Right ventricle myocardium inferior (tissue), 1 donor: ENCODE measurements at places on chromosomes 5 and 9. TPM values are rescaled to one million over a fixed set of nuclear protein-coding genes. Genes with fewer than 3 reads are reported as not detected.

Gene CA9
- total RNA-seq = 0.30 TPM

Gene NUTM2F
- not detected for total RNA-seq

Gene OTP
- total RNA-seq = not detected

Gene CCDC192
- total RNA-seq = not detected

DNA sequence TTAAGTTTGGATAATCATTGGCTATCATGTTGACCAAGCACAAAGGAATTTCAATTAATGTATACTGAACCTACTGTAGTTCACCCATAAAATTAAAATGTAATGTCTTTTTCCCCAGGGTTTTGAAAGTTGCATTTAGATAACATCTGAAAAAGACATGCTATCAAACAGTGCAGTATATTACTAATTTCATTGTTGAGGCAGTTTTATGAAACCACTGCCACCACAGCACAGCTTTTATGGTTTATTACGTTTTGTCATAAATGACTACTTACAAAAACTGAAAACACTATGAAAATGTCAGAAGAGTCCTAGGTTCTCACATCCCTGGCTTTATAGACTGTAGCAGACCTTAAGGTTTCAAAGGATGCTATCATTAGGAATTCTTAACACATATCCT, 32.0 kb upstream of the HAPLN1 start:
- DNase-seq = no peak

GRCh38 chr5:149153751-149154610, 12.7 kb downstream of the ABLIM3 start:
- DNase-seq = peak; percentile 78

DNA sequence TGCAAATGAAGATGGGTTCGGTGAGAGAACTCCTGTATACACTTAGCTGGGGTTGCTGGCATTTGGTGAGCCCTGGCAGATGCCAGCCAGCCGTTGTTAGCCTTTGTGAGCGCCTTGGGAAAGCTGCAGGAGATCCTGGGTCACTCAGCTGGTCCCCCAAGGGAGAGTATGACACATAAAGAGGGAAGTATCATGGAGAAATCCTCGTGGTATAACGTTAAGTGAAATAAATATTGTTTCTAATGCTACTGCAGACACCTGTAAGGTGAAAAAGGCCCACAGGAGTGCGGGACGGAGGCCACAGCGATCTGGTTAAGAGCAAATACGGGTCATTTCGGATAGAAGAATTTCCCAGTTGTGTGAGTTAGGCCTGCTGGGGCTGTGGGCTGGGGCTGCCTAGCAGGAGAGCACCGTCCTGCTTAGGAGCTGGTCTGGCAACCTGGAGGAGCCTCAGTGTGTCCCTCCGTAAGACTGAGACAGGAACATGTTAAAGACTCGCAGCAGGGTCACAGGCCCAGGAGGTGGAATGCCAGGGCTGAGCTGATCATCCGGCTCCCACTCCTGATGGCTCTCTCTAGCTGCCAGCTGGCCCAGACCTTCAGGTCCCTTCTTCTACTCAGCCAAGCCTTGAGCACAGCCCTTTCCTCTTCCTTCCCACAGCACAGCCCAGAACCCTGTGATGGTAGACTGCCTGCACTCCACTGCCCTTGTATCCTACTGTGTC, 4.9 kb downstream of the NKX2-5 start:
- DNase-seq = no peak

- peak; percentile 91 for DNase-seq
Observed at GRCh38 chr5:172958331-172959046, 735 bp upstream of the RPL26L1 start.

GRCh38 chr5:103293719-103294118, 35.2 kb downstream of the MACIR start:
- no peak for DNase-seq

DNA sequence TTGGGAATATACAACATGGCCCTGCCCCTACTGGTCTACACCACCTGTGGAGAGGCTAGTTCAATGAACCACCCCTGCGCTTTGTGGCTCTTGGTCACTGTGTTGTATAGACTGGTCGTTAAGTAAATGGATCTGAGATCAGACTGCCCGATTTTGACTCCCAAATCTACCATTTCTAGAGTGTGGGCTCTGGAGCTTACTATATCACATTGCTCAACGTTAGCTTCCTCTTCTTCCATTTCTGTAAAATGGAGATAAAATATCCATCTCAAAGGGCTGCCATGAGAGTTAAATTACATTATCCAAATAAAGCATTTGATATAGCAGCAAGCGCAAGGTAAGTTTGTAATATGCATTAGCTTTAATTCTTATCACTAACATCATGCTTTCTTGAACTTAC, 52.7 kb upstream of the IFNK start:
- DNase-seq = no peak

- DNase-seq = no peak
Observed at GRCh38 chr5:115543365-115544042, 1.1 kb downstream of the FEM1C start.

- peak; percentile 47 for DNase-seq
Observed at GRCh38 chr5:84242286-84242685, 142.4 kb downstream of the EDIL3 start.

DNA sequence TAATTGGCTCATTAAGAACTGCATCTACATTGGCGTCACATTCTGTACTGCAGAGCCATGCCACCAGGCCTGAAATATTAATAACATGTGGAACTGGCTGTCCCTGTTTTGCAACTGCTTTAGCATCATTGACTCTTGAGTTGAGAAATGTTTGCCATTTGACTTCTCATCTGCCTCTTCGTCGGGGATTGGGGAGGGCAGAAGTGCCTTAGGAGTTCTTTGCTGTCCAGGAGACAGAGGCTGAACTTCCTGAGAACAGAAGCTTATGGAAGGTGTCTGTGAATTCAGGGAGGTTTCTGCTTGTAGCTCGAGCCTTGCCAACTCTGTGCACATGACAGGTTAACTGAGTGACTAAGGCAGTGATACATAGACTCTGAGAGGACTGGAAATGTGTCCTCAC, 265.0 kb downstream of the KIF4B start:
- no peak for DNase-seq

- no peak for DNase-seq
Observed at GRCh38 chr5:98573834-98574320, 199.6 kb upstream of the RGMB start.

GRCh38 chr9:135176284-135176683, 88.8 kb downstream of the OLFM1 start:
- no peak for DNase-seq
